ENCODE measurements at places on chromosomes 6 and 20.
A peak's percentile ranks its signal among the peaks of the same experiment; 100 is the strongest.

GRCh38 chr6:152368751-152369624, 268.2 kb downstream of the SYNE1 start:
- no peak for DNase-seq

DNA sequence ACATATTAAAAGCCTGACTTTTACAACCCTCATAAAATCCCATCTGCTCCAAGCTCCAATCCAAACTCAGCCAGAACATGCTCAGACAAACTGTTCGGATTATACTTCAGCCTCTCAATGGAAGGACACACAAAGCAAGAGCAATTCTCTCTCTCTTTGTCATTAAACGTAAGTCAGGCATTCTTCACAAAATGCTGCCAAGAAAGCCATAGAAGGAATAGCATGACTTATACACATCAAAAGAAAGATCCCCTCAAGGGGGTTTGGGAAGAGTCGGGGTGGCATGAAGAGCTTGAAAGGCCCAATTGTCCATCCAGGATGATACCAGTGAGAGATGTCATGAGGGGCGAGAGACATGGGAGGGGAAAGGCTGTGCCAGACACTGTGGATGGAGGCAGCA, 268.9 kb downstream of the PREX1 start:
- no peak for DNase-seq

DNA sequence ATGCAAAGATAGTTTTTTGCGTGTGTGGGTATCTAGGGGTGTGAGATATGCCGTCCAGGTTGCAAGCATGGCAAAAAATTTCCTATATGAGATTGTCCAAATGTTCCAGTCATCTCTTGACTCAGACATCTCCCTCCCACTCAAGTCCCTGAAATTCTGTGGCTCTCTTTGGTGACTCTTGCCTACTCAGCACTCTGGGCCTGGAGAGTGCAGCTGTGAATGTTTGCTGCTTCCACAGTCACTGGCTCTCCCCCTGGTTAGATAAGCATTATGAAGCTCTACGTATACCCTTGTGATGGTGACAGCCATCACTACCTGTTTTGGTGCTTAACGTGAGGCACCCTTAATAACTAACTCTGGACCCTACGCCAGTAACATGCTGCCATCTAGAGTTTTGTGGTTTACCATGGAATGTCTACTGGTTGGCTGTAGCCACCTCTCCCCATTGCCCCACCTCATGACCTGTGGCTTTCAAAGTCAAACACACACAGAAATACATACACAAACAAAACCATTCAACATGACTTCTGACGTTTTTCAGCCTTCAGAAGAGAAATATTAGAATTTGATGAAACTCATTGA, 621.9 kb upstream of the CITED2 start:
- peak; percentile 45 for DNase-seq

GRCh38 chr20:46784436-46785127, 75.1 kb downstream of the SLC2A10 start:
- no peak for DNase-seq

- no peak for DNase-seq
Observed at GRCh38 chr20:51404297-51405060, 138.0 kb downstream of the NFATC2 start.

DNA sequence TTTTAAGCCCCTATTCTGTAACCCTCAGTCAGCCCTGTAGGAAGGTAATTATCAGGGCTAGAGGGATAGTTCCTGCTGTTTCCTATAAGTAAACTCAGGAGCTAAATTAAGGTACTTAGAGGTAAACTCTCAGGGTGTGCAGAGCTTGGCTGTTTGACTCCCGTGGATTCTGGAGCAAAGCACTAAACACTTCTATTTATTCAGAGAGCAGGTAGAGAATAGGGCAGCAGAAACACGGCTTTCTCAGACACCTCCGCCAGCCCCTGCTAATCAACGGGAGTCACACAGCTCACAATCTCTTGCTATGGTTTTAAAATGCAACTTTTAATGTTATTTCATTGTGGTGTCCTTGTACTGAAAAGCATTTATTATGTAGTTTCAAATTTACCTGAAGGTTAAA, 21.8 kb downstream of the PRKN start:
- no peak for DNase-seq

DNA sequence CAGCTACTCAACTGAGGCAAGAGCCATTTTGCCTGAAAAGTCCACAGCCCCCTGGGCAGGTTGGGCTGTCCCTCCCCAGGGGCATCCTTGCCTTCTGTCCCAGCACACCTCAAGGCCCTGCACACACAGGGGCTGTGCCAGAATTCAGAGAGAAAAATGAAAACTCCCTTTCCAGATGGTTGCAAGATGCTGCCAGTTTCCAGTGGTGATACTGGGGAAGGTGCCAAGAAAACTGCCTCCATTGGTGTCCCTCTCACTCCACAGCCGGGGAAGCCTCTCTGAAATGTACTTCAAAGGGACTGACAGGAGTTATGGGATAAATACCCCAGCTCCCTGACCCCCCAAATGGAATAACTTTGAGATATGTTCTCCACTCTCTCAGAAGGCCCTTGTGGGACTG, 154.2 kb upstream of the MAFB start:
- no peak for DNase-seq

GRCh38 chr6:83160167-83160566, 32.9 kb downstream of the PGM3 start:
- DNase-seq = no peak

DNA sequence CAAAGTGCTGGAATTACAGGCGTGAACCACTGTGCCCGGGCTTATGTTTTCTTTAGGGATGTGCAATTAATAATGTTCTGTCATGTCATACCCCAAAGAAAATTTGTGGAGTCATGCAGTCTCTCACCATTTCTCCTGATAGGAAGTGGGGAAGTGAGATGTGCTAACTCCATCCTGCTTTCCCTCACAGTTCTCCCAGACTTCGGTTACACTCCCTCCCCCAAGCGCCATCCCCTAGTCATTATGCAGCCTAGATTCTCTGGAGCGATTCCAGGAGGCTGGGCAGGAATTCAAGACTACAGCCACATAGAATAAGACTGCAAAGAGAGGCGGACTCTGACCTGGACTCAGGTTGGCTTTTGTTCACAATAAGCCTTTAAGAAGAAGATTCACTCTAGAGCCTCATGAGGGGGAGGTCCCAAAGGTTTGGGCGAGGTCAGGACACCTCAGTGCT, 271.4 kb downstream of the ALDH8A1 start:
- DNase-seq = no peak

GRCh38 chr6:9455864-9456658, 958.8 kb downstream of the TFAP2A start:
- DNase-seq = peak; percentile 16

GRCh38 chr6:105458551-105458950, 55.7 kb upstream of the PREP start:
- no peak for DNase-seq

GRCh38 chr6:93550551-93551276, 131.4 kb upstream of the EPHA7 start:
- no peak for DNase-seq

GRCh38 chr20:44910690-44911262, 916 bp downstream of the PABPC1L start:
- DNase-seq = peak; percentile 62

DNA sequence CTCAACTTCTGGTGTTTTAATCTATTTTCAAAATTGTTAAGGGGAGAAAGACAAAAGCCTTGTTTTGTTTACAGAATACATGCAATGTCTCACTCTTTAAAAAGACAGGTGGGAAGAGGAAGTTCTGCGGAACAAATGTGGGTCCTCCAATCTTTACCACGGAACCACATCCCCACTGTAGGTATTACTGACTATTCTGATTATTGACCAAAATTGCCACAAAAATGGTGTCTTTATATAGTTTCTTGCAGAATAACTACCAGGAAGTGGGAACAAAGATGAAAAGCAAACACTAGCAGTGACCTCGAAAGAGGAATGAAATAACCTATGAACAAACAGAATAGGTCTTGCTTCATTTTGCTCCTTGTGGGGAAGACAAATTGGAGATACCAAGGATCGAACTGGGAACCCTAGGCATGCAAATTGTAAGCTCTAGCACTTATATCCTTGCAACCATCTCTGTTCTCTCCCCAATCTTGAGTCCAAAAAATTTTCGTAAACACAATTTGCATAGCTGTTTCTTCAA, 106.7 kb downstream of the GPX5 start:
- no peak for DNase-seq

GRCh38 chr6:8193541-8193940, 91.2 kb upstream of the EEF1E1 start:
- DNase-seq = no peak

GRCh38 chr20:531608-532007, 12.0 kb downstream of the CSNK2A1 start:
- no peak for DNase-seq

DNA sequence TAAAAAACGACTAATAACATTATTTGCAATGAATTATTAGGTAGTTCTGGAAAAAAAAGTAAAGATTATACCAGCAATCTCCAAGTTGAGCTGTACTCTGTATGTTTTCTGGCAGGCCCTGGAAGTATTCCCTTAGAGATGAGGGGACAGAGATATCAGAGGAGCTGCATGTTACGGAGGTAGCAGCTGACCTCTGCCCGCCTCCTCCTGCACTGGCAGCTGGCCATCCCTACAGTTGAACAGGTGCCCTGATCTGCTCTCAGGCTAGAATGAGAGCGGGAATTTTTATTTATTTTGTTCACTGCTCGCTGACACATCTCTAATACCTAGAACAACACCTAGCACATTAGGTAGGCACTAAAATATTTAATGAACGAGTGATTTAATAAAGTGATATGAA, 23.1 kb downstream of the FBXL4 start:
- DNase-seq = no peak

- no peak for DNase-seq
Observed at GRCh38 chr6:54107470-54108090, 3.7 kb upstream of the MLIP start.

GRCh38 chr6:2237001-2237400, 8.4 kb downstream of the GMDS start:
- DNase-seq = no peak

- peak; percentile 97 for DNase-seq
Observed at GRCh38 chr20:45311589-45312211, 3.6 kb upstream of the MATN4 start.

DNA sequence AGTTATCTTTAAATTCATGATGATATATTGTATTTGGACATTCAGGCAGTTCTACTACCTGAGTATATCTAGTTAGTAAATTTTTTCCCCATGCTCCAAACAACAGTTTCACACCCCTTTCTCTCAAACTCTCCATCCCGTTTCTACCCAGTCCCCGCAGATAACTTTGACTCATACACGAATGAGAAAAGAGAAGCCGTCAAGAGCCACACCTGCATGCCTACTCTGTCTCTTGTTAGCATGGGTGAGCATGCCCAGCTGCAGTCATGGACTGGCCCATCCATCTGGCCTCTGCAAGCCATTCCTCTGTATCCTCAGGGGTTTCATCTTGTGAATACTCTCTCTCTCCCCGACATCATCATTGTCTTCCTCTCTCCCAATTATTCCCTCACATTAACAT, 41.5 kb downstream of the MYB start:
- no peak for DNase-seq

DNA sequence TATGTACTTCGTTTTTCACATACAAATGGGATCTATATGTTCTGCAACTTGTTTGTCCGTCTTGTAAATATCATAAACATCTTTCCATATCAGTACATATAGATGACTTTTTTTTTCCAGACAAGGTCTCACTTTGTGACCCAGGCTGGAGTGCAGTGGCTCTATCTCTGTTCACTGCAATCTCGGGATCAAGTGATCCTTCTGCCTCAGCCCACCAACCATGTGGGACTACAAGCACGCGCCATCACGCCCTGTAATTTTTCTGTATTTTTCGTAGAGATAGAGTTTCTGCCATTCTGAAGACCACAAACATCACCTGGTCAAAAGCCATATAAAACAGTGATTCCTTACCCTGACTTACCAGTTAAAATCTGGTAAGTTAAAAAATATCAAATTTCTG, 37.7 kb upstream of the SYNCRIP start:
- no peak for DNase-seq

GRCh38 chr6:164436976-164437375, 872.4 kb downstream of the C6orf118 start:
- DNase-seq = no peak

GRCh38 chr6:35804996-35805736, at the start of gene LHFPL5:
TSS of gene LHFPL5 (plus strand) at chr6:35805352. CDS start at chr6:35805671, 319 bp downstream.
- peak; percentile 99 for DNase-seq

GRCh38 chr6:116877743-116878142, 701 bp downstream of the RFX6 start:
- peak; percentile 28 for DNase-seq

DNA sequence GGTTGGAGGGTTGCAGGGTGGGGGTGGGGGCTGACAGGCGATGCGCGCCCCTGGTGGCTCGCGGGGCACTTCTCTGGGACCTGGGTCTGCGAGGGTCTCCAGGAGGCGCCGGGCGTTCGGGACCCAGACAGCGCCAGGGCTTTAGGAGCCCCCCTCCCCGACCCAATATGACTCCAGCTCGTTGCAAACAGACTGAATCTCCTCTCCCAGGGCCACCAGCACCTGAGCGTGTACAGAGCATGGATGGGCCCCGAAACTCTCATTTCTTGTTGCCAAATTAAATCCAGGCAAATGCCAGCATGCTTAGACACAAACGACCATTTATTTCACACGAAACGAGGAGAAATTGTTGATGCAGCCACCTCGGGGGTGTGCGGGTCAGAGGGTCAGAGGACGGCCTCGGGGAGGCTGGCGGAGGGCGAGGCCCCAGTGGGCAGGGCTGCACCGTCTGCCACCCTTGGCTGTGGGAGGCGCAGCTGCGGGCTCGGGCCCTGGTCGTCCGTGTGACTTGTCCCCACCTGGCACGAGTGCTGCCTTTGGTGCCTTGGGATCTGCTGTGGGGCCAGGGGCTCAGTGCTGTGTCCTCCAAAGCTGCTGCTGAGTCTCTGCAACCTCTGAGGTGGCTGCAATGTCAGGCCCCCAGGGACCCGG, 20.9 kb upstream of the GATA5 start:
- peak; percentile 99 for DNase-seq

DNA sequence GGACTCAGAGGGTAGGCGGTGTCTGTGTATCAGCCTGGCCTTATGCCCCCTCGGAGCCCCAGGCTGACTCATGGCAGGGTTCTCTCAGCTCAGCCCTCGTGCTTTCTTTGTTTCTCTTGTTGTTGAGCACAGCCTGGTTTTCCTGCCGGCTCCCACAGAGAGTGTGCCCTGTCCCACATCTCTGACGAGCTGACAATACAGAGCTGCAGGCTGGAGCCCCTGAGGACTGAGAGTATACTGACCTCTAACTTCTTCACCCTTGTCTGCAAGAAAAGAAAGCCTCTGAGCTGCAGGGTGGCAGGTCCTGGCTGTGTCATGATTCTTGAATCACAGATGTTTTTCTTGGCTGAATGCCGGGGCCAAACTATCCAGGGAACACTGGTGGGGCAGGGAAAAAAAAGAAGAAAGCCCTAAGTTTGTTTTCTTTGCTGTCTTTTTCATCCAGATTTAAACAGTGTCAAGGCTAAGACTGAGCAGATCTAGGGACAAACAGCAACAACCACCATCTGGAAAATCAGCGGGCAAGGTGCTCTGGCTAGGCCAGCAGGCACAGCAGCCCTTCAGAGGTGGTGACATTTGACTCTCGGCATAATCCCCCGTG, 63.3 kb upstream of the ZNF133 start:
- peak; percentile 63 for DNase-seq

GRCh38 chr6:145036848-145037567, 698.3 kb downstream of the EPM2A start:
- DNase-seq = no peak
